ENCODE measurements at places on chromosomes 7 and 10. TPM values are rescaled to one million over a fixed set of nuclear protein-coding genes. Genes with fewer than 3 reads are reported as not detected.

The AGBL3 gene
- 1.9 TPM for total RNA-seq

The EIF3A gene
- 271 TPM for total RNA-seq

DNA sequence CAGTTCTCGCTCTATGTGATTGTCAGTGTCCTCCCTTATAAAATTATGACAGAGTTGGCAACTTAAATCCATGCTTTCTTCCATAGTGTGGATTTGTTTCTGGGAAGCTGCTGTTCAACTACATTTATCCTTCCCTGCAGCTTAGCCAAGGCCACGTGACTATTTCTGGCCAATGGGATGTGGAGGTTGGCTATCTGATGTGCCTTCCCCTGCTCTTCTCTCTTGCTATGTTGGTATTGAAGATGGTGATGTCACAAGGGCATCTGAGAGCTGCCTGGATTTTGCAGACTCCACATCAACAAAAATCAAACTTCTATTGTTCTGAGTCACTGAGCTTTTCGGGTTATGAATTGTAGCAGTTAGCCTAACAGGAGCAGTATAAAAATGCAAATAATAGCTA is 164.9 kb upstream of the RHOBTB1 start:
- H3K27ac ChIP-seq = no peak overlapping the region
- H3K27me3 ChIP-seq = no peaks in the 10 kb centered on the region
- no peaks in the 10 kb centered on the region for H3K4me1 ChIP-seq
- H3K36me3 ChIP-seq = no peaks in the 10 kb centered on the region
- DNase-seq = no peak
- H3K4me3 ChIP-seq = no peak overlapping the region

DNA sequence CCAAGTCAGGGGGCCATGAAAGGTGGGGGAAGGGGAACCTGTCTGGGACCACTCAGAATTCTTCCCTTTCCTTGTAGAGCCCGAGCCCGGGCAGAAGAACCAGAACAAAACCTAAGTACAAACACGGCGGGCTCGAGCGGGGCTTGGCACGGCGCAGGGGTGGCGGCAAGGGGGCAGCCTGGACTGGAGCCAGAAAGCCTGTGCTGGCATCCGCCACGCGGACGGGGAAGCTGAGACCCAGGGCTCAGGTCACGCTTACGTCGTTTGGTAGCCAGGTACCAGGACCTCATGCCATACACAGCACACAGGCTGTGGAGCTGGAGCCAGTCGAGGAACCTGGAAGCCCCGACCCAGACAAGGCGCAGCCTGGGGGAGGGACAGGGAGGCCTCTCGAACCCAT is 6.6 kb upstream of the GPER1 start:
- no peaks in the 10 kb centered on the region for H3K36me3 ChIP-seq
- DNase-seq = no peak
- no peaks in the 10 kb centered on the region for H3K27me3 ChIP-seq
- peaks cover 2% of the 10 kb centered on the region for H3K4me1 ChIP-seq
- H3K27ac ChIP-seq = no peak overlapping the region

DNA sequence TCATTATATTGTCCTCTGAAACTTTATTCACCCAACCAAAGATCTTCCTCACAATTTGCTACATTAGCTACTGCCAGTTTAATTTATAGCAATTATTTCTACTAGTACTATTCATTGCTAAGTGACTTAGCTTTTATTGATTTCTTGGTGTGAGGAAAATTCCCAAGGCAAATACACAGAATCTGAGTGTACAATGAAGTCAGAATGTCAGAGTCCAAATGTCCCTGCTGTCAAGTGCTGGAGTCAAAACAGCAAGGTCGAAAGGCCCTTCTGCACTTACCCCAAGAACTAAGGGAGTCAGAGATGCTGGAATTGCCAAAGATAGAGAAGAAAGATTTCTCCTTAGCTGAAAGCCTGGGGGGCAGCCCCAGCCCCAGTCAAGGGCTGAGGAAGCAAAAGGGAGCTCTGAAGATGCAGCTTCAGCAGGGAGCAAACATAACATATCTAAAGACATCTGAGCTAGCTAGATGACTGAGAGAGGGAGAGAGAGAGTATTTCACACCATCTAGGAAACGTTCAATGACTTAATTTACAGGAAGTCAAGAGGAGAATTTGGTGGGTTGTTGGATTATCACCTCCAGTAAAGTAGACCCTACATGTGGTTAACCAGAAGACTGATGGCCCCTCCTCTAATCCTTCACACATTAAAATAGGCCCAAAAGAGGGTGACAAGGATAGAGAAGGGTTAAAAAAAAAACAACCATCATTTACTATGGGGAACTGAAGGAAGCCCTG is 36.6 kb upstream of the SAMD8 start:
- no peaks in the 10 kb centered on the region for H3K36me3 ChIP-seq
- no peak overlapping the region for H3K4me3 ChIP-seq
- no peaks in the 10 kb centered on the region for H3K27me3 ChIP-seq
- H3K4me1 ChIP-seq = no peaks in the 10 kb centered on the region

- H3K27ac ChIP-seq = no peak overlapping the region
- no peaks in the 10 kb centered on the region for H3K36me3 ChIP-seq
Observed at GRCh38 chr7:15086131-15086611, 183.6 kb upstream of the DGKB start.

DNA sequence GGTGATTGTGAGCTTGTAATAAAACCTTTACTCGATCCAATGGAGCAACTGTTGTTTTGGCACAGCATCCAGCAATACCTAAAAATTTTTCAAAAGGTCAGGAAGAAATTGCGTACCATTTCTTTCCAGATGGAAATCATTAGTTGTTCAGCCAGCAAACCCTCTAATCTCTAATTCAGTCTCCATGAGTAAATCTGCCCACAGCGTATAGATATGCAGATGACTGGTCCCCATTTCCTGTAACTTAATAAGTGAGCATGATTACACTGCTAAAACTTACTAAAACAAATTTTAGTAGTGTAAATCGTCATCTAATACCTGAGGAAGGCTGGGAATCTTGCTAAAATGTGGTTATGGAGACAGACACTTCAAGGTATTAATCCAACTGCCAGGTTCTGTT is 10.6 kb downstream of the SLC25A16 start:
- H3K27me3 ChIP-seq = no peaks in the 10 kb centered on the region
- no peak overlapping the region for H3K27ac ChIP-seq
- no peak overlapping the region for H3K4me3 ChIP-seq
- no peak for DNase-seq
- H3K4me1 ChIP-seq = no peaks in the 10 kb centered on the region
- no peaks in the 10 kb centered on the region for H3K36me3 ChIP-seq

- no peak for DNase-seq
- no peak overlapping the region for H3K4me3 ChIP-seq
- no peaks in the 10 kb centered on the region for H3K36me3 ChIP-seq
- no peak overlapping the region for H3K27ac ChIP-seq
- H3K4me1 ChIP-seq = no peaks in the 10 kb centered on the region
- H3K27me3 ChIP-seq = no peaks in the 10 kb centered on the region
Observed at GRCh38 chr10:35387768-35388167, 51.5 kb downstream of the CCNY start.

DNA sequence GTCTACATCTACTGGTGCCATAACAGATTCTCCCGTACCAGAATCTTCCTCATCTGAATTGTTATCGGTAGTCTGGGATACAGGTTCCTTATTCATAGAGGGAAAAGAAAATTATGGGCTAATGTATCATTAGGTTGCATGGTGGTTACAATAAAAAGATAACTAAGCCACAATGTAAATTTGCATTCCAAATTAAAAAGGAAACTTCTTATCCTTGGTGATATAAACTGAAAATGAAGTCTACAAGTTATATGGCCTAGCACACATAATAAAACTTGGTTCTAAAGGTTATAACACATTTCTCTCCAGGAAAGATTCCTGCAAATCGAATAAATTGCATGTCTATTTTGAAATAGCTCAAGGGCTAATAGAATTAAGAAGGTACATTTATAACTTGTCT is 24.5 kb downstream of the NUDT13 start:
- no peak for DNase-seq
- H3K36me3 ChIP-seq = peaks cover 40% of the 10 kb centered on the region
- no peaks in the 10 kb centered on the region for H3K27me3 ChIP-seq
- no peak overlapping the region for H3K27ac ChIP-seq
- no peak overlapping the region for H3K4me3 ChIP-seq

The MDH2 gene
- total RNA-seq = 357 TPM

GRCh38 chr7:137262599-137262998 is 80.9 kb downstream of the PTN start:
- no peak for DNase-seq
- no peaks in the 10 kb centered on the region for H3K4me1 ChIP-seq
- no peak overlapping the region for H3K4me3 ChIP-seq

- H3K4me1 ChIP-seq = no peaks in the 10 kb centered on the region
- DNase-seq = no peak
- H3K27ac ChIP-seq = no peak overlapping the region
- 0 out of 2 replicates have a peak, but pooled peaks cover 4% of the 10 kb centered on the region for H3K27me3 ChIP-seq
Observed at GRCh38 chr7:26659121-26659520, 205.3 kb downstream of the SKAP2 start.

DNA sequence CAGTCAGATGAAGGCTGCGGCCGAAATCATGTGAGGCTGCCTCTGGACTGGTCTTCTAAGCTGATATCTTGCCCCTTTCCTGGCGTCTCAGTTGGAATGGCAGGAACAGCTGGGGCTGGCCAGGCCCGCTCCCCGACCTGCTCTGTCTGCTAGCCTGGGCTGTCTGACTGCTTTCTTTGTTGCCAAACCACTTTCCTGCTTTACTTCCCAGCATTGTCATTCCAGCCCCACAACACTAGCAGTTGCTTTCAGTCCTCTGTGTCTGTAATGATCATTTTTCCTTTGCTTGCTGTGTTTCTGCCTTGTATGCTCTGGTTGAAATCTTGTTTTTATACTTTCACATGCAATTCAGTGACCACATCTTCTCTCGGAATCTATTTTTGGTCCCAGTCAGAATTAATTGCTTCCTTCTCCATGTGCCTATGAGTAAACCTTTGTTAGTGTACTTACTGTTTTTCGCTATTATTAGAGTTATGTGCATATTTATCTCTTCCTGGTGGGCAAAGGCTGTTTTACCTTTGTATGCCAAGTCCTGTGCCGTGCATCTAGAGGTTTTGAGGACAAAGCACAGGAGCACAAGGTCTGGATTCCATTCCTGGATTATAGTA is 21.6 kb downstream of the PRPF18 start:
- H3K4me3 ChIP-seq = no peak overlapping the region
- no peaks in the 10 kb centered on the region for H3K27me3 ChIP-seq
- H3K4me1 ChIP-seq = no peaks in the 10 kb centered on the region

GRCh38 chr7:100407285-100408180 is 21.0 kb downstream of the ZCWPW1 start:
- H3K27ac ChIP-seq = no peak overlapping the region
- H3K4me1 ChIP-seq = peaks cover 6% of the 10 kb centered on the region
- H3K4me3 ChIP-seq = no peak overlapping the region
- peaks cover 10% of the 10 kb centered on the region for H3K27me3 ChIP-seq

DNA sequence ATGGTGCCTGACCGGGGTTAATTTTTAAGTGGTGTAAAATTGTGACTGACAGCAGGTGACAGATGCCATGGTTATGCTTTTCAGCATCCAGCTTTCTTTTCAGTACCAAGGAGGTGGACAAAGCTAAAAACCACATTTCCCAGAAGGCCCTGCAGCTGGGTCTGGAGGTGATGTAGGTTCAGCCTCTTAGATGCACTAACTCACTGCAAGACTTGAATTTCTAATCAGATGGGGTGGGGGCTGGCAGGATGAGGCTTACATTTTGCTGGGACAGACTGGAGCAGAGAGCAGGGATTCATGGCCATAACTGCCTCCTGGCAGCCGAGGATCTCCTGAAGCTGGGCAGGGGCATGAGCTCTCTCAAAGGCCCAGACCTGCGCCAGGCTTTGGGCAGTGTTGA is 52.4 kb downstream of the PDIA4 start:
- DNase-seq = no peak
- no peak overlapping the region for H3K27ac ChIP-seq
- H3K4me3 ChIP-seq = no peak overlapping the region

DNA sequence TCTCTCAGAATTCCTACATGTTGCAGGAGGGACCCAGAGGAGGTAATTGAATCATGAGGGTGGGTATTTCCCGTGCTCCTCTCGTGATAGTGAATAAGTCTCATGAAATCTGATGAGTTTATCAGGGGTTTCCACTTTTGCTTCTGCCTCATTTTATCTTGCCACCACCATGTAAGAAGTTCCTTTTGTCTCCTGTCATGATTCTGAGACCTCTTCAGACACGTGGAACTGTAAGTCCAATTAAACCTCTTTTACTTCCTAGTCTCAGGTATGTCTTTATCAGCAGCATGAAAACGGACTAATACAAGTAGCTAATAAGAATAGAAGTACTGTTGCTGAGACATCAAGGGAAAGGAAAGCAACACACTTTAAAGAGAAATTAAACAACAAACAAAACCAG is 143.4 kb downstream of the CCDC71L start:
- H3K36me3 ChIP-seq = no peaks in the 10 kb centered on the region
- peaks cover 7% of the 10 kb centered on the region for H3K4me1 ChIP-seq
- no peaks in the 10 kb centered on the region for H3K27me3 ChIP-seq
- no peak for DNase-seq
- H3K27ac ChIP-seq = no peak overlapping the region

DNA sequence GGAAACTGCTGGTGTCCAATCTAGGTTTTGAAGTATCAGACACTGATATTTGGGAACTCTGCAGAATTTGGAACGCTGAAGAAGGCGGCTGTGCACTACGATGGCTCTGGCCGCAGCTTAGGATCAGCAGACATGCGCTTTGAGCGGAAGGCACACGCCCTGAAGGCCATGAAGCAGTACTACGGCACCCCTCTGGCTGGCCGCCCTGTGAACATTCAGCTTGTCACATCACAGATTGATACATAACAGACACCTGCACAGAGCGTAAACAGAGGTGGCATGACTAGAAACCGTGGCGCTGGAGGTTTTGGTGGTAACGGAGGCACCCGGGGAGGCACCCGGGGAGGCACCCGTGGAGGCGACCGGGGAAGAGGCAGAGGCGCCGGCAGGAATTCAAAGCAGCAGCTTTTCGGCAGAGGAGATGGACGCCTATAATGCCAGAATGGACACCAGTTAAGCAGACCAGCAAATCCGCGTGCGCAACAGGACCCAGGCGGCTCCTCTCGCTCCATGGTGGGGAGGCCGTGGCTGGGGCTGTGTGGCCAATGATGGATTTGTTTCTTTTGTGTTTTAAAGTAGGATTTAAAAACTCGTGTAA is 22.2 kb upstream of the CCL24 start:
- no peak overlapping the region for H3K27ac ChIP-seq
- DNase-seq = no peak
- no peaks in the 10 kb centered on the region for H3K4me1 ChIP-seq
- H3K36me3 ChIP-seq = no peaks in the 10 kb centered on the region
- H3K27me3 ChIP-seq = no peaks in the 10 kb centered on the region

The ETV1 gene
- 23.3 TPM for total RNA-seq

DNA sequence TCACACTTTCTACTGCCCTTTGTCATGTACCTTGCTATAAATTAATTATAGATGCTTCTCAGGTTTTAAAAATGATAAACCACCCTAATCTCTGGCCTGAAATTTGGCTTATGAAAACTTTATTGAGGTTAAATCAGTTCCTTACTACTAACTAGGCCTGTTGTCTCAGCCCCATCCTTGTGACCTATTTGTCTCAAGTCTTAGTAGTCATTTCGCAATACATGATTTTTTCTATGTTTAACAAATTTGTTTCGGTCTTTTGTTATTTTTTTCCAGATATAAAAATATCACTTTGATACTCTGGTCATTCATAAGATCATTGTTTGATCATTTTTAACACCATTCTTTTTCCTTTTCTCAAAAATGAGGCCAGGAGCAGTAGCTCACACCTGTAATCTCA is 411.6 kb downstream of the GFRA1 start:
- H3K36me3 ChIP-seq = no peaks in the 10 kb centered on the region
- no peak overlapping the region for H3K27ac ChIP-seq
- H3K4me1 ChIP-seq = no peaks in the 10 kb centered on the region
- H3K4me3 ChIP-seq = no peak overlapping the region
- no peak for DNase-seq
- H3K27me3 ChIP-seq = no peaks in the 10 kb centered on the region

The ANKRD30A gene
- total RNA-seq = not detected

Data from HCT116 (cell line).